NCI-H2227 treated with DMSO at 0.1 percent for 48 hours (cell line): ENCODE measurements at places on chromosomes 1 and 21.

- DNase-seq: no peak
Observed at GRCh38 chr1:234845097-234845660, 235.2 kb upstream of the IRF2BP2 start.

- no peak for DNase-seq
Observed at GRCh38 chr1:229328598-229329362, 14.1 kb downstream of the CCSAP start.

DNA sequence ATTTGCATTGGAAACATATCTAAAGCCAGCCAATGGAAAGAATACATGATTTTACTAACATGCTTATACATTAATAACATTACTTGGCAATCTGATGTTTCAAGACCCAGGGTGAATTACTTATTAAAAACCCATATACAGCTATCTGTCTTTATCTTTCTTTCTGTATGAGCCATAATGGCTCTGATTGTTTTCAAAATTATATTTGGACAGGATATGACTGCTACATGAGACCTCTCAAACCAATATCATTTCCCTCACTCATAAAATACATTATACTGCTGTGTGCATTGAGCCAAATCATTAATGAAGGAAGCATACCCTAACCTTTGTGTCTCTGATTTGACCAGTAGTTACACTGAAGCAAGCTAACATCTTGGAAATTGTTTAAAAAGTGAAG, 205.9 kb upstream of the DPYD start:
- DNase-seq: no peak

GRCh38 chr1:96465441-96465840, 256.1 kb upstream of the PTBP2 start:
- DNase-seq: no peak

DNA sequence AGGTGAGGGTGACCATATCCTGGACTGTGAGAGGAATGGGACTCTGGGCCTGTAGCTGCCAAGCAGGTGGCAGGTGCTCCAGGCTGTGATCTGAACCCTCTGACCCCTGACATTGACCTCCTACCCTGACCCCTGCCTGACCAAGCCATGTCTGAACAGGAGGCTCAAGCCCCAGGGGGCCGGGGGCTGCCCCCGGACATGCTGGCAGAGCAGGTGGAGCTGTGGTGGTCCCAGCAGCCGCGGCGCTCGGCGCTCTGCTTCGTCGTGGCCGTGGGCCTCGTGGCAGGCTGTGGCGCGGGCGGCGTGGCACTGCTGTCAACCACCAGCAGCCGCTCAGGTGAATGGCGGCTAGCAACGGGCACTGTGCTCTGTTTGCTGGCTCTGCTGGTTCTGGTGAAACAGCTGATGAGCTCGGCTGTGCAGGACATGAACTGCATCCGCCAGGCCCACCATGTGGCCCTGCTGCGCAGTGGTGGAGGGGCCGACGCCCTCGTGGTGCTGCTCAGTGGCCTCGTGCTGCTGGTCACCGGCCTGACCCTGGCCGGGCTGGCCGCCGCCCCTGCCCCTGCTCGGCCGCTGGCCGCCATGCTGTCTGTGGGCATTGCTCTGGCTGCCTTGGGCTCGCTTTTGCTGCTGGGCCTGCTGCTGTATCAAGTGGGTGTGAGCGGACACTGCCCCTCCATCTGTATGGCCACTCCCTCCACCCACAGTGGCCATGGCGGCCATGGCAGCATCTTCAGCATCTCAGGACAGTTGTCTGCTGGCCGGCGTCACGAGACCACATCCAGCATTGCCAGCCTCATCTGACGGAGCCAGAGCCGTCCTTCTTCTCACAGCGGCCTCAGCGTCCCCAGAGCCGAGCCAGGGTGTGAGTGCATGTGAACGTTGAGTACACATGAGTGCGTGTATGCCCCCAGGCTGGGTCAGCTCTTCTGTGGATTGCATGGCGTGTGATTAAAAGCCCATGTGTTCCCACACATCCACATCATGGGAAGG, 3.1 kb downstream of the TMEM125 start:
- no peak for DNase-seq

GRCh38 chr1:60571811-60572210, 498.2 kb upstream of the C1orf87 start:
- no peak for DNase-seq

DNA sequence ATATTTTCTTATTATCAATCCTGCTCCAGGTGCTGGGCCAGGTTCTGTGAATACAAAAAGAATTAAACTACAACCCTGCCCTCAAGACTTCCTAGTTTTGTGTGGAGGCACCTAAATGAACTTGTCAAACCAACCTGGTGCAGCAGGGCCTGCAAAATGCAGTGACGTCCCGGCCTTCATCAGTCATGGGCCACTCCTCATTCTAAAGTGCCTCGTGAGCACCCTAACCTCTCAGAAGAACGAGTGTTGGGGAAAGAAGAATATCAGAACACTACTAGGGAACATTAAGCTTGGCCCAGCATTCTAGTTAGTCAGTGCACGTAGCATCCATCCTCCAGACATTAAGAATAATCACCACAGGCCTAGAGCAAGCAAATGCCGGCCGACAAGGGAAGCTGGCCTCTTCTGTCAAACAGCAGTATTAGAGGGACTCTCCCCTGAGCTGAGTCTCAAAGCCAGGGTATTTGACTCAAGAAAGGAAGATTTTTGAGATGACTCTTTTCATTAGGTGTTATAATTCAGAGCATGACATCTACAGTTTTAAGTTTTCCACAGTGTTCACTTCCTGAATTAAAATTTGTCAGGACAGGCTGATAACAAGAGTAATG, 137.9 kb downstream of the SLC45A1 start:
- DNase-seq: no peak

DNA sequence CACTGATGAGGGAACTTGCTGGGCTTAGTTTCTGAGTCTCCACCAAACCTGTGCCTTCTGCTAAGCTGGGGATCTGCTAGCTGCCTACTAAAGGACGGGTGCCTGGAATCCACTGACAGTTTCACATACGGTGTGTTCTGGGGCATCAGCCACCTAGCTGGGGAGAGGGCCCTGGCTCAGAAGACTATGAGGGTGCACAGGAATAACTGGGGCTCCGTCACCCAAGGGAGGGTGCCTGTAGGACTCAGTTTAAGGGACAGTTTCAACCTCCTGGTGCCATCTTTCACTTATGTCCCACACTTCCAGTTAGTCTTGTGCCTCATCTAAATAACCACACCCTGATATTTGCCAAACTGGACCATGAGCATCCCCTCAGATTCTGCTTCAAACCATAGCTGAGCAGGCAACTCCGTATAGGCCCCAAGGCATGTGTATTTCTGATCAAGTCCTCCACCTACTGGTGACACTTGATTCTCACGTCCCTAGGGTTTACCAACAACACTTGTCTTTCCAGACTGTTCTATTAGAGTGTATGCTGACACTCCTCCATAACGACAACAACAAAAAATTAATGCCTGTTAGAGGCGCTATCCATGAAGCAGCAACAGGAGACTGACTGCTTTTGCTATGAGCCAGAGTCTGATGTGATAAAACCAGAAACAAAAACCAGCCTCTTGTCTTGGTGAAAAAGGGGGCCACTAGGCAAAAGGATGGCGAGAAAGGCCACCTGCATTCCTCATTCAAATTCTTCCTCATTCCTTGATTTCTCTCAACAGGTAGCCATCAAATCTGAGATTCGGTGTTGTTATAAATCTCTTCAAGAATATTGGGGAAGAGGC, 55.0 kb upstream of the PAXBP1 start:
- DNase-seq: peak; percentile 32

DNA sequence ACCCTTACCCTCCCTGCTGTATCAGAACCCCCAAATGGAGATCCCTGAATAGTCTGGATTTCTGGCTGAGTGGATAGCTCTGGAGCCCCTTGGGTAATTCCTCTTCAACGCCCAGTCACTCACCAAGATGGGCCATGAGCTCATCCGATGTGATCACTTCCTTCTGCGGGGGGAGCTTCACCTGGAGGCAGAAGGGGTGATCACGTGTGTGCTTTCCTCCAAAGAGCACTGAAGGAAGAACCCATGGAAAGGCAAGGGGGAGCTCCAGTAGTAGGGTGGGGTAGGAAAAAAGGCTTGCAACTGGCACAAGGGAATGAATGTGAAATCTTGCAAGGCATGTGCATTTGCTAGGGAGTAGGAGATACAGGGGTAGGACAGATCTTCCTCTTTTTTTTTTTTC, 5.1 kb downstream of the MINDY1 start:
- no peak for DNase-seq

DNA sequence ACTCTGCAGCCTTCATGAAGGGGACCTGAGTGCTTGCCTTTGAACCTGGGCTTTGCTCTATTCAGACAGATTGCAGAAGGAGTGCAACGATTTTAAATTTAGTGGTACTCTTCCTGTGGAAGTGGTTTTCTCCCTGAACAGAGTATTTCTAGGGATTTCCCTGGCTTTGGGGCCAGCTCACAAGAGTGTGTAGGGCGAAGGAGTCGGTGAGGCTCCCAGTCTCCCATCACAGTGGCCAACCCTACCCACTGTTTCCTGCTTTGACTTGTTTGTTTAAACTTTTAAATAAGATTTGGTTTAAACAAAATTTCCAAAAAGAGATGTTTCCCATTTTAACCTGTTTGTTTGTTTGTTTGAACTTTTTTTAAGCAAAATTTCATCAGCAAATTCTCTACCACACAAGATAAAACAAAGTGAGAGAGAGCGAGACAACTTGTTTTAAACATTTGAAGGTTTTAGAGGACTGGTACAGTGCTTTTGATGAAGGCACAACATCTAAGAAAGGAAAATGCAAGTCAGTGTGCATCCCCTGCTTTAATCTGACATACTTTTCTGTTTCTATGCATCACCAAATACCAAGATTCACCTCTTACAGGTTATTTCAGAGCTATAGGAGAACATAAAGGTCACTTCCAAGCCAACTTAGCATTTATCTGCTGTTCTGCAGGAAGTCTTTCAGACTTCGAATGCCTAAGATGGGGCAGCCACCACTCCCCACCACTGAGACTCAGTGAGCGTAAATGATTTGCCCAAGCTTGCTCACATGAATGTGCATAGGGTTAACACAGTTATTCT, 6.6 kb downstream of the SELP start:
- no peak for DNase-seq

DNA sequence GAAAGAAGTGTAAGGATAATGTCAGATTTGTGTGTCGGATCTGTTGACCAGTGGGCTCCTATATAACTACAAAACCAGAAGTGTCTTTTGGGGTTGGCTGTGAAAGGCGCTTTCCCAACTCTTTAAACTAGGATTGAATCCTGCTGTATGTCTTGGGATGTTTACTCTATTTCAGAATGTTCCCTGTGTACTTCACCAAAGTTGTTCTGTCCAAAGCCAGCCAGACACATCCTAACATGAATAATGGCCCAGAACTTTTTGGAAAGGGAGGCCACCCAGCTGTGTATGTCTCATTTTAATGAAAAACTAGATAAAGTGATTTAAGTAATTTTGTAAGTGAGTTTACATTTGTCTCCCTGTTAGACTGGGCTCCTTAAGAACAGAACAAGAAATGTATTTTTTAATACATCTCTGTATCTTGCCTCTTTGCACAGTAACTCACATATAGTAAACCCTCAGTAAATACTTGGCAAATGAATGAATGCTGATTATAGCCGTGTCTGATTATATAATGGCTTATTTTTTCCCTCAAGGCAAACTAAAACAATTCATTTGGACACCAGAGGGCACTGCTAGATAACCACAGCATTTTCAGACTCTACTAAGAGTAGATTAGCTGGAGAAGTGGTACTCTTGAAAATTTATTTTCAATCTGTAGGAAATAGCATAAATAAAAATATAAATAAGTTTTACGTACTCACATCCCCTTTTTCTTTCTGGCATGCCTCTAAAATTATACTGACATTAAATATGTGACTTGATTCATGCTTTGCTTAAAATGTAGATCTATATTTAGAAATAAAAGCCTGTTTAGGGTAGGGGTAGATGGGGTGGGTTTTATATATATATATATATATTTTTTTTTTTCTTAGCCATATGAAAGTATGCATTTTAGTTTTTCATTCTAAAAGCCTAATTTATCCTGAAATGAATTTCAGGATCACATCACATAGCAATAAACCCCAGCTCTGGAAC, 23.8 kb downstream of the TSEN15 start:
- peak; percentile 60 for DNase-seq

DNA sequence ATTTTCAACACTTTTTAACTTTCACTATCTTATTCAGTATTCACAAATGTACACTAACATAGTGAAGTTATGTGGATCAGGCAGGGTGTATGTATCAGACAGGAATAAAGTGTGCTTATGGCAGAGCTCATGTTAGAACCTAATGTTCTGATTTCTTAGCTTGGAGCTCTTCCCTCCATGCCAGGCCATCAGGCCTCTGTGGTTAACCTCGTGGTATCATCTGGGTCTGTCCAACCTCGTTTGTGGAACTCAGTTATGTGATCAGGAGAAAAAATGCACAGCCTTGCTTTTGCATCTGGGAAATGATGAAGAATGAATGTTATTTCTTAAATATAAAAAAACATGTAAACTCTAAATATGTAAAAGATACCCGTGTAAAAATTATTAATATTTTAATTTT, 86.9 kb downstream of the MPZL1 start:
- DNase-seq: no peak
